Mucosa of descending colon (tissue), 3 donors: ENCODE measurements at places on chromosomes 2 and 18. TPM values are rescaled to one million over a fixed set of nuclear protein-coding genes. Genes with fewer than 3 reads are reported as not detected.

- DNase-seq, result no peak
Measured at GRCh38 chr2:171214093-171214492, 53.4 kb upstream of the TLK1 start.

DNA sequence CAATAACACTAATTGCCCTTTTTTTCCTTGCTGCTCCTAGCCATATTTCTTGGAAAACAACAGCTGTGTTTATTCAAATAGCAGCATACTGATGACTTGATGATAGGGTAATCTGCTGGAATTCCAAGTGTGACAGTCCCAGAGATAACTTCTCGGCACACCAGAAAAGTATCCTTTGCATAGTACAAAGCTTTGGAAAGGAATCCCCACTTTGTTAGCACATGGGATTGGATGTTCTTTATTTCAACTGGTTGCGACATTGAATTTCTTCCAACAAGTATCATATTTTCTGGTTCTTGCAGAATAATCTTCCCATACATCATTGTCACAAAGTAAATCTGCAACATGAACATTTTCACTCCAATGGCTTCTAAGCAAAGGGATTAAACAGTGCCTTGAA is 445.8 kb upstream of the ACVR2A start:
- no peak for DNase-seq

GRCh38 chr18:27711382-27711781 is 465.5 kb downstream of the CDH2 start:
- DNase-seq, result no peak

GRCh38 chr2:46232860-46233259 is 64.3 kb upstream of the EPAS1 start:
- DNase-seq, result no peak

Gene COQ10B
- total RNA-seq, result 31.7 TPM

Gene TSPYL6
- not detected for total RNA-seq

Gene PRADC1
- 30.4 TPM for total RNA-seq

Gene CELF4
- total RNA-seq, result 4.4 TPM

- no peak for DNase-seq
Measured at GRCh38 chr2:128441341-128442052, 122.8 kb upstream of the HS6ST1 start.

DNA sequence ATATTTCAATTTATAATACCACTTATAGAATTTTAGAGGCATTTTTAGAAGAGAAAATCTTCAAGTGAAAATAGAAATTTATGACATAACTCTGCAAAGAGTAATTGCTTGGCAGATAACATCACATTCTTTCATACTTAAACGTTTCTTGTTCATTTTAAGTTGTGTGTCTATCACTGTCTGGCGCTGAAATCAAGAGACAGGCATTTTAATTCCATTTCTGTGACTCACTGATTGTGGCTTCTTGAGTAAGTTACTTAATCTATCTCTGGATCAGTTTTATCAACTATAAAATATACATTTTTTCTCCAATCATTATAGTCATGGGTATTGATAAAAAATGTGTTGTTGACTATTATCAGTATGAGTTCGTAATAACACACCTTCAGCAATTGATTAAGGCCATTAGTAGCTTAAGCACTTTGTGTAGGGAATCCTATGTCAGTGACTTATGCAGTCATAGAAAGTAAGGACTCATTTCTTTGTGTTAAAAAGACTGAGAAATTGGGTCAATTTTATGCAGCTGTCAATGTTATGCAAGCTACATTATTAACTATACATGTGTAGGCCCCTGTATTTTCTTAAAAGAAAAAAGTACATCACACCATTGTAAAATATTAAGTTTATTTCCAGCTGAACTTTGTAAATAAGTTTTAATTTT is 497.3 kb downstream of the CCDC85A start:
- DNase-seq, result no peak

Gene REG1B
- not detected for total RNA-seq

DNA sequence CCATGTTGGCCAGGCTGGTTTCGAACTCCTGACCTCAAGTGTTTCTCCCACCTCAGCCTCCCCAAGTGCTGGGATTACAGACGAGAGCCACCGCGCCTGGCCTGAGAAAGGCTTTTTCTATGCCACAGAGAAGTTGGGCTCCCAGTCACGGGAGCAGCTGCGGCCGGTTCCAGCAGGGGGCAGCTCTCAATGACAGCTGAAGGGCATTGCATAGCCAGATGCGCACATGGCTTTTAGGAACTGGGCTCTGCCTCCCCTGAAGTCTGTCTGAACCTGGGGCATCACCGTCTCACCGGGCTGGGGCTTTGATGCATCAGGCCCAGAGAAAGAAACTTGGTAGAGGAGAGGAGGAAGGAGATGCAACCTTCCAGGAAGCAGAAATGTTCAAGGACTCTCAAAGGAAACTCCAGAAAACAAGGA is 84.2 kb upstream of the LAPTM4A start:
- peak; percentile 84 for DNase-seq

- DNase-seq, result no peak
Measured at GRCh38 chr2:45450634-45451033, 160.4 kb downstream of the SRBD1 start.

DNA sequence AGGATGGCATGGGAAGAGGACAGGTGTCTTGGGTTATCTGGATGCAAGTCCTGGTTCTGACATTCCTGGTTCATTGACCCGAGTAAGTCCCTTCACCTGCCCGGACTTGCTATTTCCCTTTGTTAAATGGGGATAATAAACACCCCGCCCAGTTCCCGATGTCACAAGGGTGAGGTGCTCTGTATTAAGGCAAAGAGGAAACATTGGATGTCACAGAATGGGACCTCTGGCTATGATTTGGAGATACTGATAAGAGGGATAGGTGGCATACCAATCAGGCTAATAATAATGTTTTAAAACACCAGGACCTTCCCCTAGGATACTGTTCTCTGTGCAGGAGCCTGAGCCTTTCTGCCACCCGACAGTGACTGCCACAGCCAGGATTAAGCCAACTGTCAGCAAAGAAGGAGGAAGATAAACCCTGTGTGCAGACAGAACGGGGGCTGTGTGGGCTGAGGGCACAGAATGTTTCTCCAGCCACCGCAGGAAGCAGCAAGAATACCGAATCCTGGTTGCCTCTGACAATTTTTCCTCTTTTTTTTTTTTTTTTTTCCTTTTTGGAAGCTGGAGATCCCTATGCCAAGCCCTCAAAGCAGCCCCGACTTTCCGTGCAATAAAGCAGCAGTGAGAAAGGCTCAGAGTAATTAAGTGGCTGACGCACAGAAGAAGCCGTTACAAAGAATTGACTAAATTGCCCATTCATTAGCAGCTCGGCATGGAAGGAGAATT is 336.6 kb downstream of the SMAD2 start:
- no peak for DNase-seq

Gene PTPN4
- 30.1 TPM for total RNA-seq

DNA sequence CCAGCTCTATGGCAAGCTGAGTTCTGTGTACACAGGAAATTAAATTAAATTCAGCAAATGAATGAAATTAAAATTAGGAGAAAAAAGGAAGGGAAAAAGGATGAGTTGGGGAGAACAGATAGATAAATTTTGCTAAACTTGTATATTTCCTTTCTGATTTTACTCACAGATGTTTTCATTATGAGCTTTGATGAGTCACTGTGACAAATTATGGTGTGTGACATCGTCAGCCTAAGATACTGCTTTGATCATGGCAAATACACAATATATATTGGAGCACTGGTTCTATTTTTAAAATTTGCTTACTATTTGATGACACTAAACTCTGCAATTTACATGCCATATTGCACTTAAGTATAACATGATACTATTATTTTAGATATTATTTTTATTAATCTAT is 464.6 kb upstream of the SPHKAP start:
- DNase-seq, result no peak

Gene ELP2
- total RNA-seq, result 45.4 TPM

GRCh38 chr2:177758591-177759371 is 313.8 kb downstream of the PDE11A start:
- no peak for DNase-seq
